Non-pigmented ciliary epithelial cell (primary cell): ENCODE measurements at places on chromosomes 6 and 20.
A peak's percentile ranks its signal among the peaks of the same experiment; 100 is the strongest.

DNA sequence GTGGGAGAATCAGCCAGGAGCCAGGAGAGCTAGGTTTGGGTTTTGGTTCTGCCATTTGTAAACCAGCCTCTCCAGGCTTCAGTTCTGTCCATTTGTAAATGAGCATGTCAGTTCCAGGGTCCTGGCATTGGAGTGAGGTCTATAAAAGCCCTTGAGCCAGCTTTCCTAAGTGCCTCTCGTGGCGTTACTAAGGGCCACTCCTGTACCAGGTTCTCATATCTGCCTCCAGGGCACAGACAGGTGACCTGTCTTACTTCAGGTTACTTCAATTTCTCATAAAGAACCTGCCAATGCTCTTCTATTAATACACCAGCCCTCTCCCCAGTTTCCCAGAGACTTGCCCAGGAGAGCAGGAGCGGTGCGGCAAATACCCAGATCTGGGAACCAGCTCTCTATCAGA lies 101.9 kb downstream of the VEGFA start:
- no peak for DNase-seq

DNA sequence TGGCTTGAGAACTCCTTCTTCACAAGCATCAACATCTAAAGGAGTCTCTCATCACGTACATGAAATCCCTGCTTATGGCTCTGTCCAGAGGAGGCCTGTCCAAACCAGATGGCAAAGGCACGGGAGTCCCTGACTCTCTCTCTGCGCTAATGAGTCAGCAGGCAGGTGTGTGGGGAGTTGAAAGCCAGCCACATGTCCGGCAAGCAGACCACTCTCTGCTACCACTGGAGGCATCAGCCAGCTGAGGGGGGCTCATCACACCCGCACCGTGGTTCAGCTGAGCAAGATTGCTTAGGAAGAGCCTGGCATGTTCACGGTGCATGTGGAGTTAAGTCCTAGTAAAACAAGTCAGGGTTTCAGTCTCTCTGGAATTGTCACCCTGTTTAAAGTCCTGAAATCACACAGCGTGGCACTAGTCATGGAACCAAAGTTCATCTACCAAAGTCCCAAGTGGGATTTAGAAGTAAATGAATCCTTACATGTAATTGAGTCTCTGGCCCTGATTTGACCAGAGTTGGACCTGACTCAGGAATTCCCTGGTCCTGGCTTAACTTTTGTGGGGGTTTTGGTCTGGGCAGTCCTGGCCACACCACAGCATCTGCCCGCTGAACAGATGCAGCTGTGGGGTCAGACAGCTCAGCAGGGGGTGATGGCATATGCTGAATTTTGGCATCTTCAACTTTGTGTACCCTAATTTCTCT lies 155.2 kb upstream of the RIN2 start:
- DNase-seq: no peak

- no peak for DNase-seq
Measured at GRCh38 chr6:170439366-170440361, 113.4 kb downstream of the PSMB1 start.

GRCh38 chr6:82882363-82883023 lies 183.1 kb downstream of the UBE3D start:
- no peak for DNase-seq

GRCh38 chr20:41668057-41668749 lies 50.0 kb upstream of the CHD6 start:
- DNase-seq: no peak

DNA sequence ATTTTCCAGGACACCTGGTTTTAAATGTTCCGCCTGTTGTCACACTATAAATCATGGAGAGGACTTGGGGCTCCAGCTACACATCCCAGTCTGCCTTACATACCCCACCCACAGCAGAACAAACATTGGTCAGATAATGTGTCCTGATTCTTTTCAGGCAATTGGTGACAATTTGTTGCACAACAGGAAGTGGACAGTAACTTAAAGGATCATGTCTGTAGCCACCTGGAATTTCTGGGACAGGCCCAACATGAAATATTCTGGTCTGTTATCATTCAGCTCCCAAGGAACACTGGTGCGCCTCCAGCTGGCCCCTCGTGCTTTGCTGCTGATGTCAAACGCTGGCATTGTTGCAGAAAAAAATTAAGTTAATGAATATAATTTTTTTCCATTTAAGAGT lies 117.2 kb downstream of the SOBP start:
- no peak for DNase-seq

DNA sequence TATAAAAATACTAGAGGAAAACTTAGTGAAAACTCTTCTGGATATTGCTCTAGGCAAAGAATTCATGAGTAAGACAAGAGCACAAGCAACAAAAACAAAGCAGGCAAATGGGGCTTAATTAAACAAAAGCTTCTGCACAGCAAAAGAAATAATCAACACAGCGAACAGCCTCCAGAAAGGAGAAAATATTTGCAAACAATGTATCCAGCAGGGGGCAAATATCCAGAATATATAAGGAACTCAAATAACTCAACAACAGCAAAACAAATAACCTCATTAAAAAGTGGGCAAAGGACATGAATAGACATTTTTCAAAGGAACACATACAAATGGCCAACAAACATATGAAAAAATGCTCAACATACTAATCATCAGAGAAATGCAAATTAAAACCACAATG lies 17.1 kb upstream of the HECA start:
- no peak for DNase-seq

DNA sequence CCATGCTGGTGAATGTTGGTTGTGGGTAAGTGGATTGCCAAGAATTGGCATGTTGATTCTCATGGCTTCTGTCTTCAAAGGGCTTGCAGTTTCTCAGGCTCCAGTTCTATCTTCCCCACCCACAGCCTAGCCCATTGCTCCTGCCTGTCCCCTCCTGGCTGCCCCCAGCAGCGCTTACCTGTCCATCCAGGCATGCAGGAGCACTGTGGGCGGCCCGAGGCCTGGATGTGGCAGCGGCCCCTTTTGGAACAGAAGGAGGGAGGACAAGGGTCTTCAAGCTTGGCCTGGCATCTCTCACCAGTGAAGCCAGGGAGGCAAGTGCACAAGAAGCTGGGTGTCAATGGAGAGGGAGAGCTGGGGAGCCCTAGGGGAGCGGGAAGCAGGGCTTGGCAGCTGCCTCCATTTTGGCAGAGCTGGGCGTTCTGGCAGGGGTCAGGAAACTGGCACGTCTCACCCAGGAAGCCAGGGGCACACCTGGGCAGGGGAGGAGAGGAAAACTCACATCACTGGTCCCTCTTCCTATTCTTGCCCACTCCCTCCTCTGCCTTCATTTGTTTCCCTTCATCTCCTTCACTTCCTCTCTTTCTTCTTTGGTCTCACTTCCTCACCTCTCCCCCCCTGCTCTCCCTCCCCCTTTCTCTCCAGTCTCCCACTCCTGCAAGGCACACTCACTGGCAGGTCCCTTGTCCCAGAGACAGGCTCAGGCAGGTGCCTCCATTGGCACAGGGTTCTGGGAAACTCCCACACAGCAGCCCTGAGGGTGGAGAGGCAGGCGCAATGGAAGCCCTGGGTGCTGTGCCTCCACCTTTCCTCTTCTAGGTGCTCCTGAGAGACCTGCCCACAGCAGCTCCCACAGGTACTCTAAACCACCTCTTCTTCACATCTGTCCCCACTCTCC lies 1.3 kb downstream of the NOTCH4 start:
- DNase-seq: no peak

GRCh38 chr6:150336299-150336698 lies 32.5 kb upstream of the IYD start:
- peak; percentile 19 for DNase-seq

GRCh38 chr20:44467289-44467883 lies 8.3 kb upstream of the TTPAL start:
- no peak for DNase-seq

- peak; percentile 83 for DNase-seq
Measured at GRCh38 chr20:4545526-4545925, 176.2 kb upstream of the PRND start.

GRCh38 chr20:23049201-23050075 lies at the start of gene THBD:
Gene THBD, minus strand, starts transcription at chr20:23049672. Its CDS starts 168 bp downstream, at chr20:23049504.
- DNase-seq: no peak

GRCh38 chr6:34544776-34545471 lies 11.2 kb downstream of the SPDEF start:
- no peak for DNase-seq

DNA sequence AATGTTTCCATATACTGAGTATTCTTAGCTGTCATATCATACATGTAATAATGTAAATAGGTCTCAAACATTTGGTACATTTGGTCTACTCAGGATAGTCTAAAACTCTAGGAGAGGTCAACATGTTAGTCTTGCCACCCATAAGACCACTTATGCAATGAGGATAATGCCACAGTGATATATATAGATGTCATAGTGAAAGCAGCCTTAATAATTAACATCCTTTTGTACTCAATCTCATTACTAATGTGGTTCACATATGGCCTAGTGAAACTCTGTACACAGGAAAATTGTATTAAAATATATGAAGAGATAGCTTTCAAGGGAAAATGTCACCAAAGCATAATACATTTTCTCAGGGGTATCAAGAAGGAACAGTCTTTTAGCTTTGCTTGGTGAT lies 577.9 kb downstream of the TFAP2B start:
- no peak for DNase-seq

GRCh38 chr20:32435449-32436107 lies 77.4 kb downstream of the ASXL1 start:
- no peak for DNase-seq

GRCh38 chr6:152166497-152166896 lies 359.0 kb downstream of the ESR1 start:
- no peak for DNase-seq

DNA sequence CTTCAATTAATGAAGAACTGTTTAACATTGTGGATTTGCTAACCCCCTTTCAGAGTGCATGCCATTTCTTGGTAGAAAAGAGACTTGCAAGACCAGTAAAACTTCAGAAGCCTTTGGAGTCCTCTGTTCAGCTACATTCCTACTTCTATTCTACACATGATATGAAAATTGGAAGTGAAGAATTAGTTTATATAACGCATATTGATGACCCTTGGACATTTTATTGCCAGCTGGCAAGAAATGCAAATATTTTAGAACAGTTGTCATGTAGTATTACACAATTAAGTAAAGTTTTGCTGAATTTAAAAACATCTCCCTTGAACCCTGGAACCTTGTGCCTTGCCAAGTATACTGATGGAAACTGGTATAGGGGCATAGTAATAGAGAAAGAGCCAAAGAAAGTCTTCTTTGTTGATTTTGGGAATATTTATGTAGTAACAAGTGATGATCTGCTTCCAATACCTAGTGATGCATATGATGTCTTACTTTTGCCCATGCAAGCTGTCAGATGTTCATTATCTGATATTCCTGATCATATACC lies 3.3 kb downstream of the TDRD6 start:
- DNase-seq: no peak

DNA sequence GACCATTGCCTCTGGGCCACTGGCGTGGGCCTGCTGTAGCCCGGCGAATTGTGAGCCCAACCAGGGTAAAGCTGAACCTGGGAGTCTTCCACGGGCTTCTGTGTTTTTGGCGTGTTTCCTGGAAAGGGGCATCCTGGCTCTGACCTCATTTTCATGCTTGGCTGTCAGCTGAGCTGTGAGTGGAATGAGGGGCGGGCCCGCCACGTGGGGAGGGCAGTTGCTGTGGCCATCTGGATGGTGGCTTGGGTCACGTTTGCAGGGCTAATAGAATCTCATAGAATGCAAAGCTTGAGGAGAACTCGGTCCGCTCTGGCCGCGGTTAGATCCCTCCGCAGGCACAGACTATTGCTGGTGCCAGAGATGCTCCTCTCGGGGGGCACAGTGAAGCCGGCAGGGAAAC lies 263.0 kb downstream of the SMOC2 start:
- DNase-seq: no peak

DNA sequence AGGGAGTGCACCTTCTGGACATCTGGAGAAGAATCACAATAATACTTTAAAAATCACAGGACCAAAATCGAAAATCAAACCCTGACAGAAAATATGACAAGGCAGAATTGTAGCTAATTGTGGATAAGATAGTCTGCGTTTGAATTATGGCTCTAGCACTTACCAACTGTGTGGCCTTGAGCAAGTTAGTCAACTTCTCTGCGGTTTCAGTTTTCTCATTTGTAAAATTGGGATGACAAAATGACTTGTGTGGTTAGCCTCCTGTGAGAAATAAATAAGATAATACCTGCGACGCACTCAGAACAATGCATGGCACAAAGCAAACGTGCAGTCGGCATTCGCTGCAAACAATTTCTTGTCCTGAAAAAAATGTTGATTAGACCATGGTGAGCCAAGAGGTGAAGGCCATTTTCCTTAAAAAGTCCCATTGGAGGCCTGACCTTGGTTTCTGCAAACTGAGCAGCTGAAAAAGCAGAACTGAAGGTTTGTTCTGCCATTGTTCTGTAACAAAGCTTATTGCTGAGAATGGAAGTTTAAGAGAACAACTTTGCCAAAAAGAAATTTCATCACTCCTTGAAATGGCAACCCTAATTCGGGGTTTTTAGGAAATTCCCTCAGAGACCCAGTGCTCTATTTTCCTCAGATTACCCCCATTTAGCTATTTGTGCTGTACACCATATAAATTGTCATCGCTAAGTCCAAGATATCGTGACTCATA lies 266.3 kb downstream of the ERMARD start:
- no peak for DNase-seq

- DNase-seq: no peak
Measured at GRCh38 chr20:39195582-39196021, 233.5 kb downstream of the DHX35 start.

DNA sequence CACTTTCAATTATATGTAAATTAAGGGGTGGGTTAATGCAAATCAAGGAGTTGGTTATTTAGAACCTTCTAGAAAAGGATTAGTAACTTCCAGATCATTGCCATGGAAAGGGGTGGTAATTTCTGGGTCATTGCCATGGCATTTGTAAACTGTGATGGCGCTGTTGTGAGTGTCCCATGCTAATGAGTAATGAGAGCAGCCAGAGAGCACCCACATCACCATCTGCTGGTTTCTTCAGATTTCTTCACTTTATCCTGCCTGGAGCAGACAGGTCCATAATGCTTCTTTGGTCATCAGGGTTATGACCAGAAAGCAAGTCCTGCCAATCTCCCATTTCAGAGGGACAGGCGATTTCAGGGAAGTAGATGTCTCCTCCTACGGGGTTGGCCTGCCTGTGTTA lies 311.3 kb upstream of the CNR1 start:
- no peak for DNase-seq

DNA sequence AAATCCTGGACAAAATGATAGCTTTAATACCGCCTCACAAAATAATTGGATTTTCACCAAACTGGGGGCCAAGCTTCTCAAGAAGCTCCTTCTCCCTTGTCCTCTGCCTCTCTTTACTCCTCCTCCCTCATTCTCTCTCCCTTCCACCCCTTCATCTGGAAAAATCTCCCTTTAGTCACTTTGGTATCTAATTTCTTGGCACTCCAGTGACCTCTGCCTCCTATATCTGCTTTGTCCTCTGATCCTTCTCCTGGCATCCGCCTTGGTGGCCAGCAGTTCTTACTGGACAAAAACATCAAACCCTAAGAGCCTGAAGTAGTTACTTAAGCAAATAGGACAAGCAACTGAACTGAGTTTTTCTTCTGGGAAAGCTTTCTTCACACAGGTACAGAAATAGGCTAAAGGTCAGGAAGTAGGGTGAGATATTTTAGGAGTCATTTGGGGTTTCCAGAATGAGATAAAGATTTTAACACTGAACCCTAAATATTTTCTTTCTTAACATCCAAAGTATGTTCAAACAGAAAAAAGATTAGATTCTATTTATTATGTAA lies 220.7 kb downstream of the ARHGAP18 start:
- no peak for DNase-seq
